ENCODE measurements at places on chromosomes 5 and 9.

- no peak for DNase-seq
These were observed 23.8 kb downstream of the PHAX start for GRCh38 chr5:126624534-126624933.

DNA sequence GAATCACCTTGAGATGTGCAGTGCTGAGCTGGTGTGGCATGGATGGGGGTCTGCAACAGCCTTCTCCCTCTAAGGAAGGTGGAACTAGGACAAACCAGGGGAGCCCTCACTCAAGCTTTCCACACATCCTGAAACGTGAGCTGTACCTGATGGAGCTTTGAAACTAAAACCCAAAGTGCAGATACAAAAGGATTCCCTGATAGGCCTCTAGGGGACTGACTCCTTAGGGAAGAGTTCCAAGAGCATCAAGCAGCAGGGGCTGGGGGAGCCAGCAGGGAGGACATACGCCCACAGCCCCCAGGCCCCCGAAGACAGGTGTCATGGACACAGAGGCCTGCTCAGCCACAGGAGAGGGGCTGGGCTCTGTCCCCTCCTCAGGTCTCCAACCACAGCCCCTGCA lies 17.7 kb downstream of the ARHGEF37 start:
- no peak for DNase-seq

DNA sequence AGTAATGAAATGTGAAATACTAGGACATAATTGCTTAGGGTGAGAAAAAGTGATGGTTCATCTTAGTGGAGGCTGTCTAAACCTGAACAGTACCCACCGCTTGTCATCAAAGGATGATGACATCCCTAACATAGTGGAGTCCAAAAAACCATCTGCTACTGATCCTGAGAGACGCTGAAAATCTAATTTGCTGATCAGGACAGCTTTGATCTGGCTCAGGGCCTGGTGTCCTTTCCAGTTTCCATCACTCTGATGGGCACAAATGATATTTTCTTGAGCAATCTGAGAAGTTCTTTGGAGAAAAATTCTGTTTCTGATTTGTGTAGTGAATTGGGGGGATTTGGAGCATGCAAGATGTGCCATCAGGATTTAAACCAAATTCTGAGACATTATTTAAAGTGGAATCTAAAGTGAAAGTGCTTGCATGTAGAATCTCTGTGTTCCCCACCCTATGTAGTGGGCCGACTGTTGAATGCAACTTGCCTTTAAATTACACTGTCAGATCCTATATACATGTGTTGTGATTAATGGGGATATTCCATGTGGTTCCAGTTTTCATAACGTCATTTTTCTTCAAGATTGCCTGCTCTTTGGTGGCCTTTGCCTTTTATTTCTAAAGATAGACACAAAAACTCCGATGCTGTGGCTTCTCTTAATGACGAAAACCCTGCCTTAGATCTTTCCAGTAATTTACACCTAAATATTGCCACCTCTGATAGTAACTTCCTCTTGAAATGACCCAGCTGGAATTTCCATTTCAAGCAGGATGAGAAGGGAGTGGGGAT lies 213.2 kb downstream of the PCSK5 start:
- DNase-seq = no peak

GRCh38 chr5:112915831-112916230 lies 6.2 kb downstream of the REEP5 start:
- DNase-seq = no peak

DNA sequence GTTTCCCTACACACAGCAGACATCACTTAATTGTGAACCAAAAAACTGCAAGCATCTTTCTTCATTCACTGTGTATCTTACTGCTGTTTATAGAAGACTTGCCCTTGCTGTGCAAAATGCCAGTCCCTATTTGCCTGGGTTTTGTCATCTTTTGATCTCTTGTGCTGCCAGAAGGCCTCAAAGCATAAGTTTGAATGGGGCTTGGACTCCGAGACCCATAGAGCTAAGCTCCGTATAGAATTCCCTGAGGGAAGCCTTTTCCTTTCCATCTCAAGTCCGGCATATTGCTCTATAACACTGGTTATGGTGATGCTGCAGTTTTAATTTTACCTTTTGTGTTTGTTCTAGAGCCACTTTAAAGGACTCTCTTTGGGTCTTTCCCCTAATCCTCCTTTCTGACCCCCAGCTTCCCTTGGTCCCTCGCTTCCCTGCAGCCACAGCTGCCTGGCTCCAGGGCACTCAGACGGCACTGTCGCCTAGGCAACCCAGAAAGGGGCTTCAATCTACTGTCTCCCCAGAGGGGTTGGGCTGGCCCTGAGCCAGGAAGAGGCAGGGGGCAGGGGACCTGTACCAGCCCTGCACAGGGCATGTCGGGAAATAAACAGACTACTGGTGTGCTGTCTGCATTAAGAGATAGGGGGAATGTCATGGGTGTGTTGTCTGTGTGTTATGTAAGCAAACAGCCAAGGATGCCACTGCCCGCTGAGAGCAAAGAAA lies 73.4 kb upstream of the MELK start:
- no peak for DNase-seq

- DNase-seq = no peak
These were observed 164.5 kb downstream of the SPATA31D1 start for GRCh38 chr9:82153032-82153431.

- no peak for DNase-seq
These were observed 47.7 kb downstream of the MVB12B start for GRCh38 chr9:126374366-126374781.

DNA sequence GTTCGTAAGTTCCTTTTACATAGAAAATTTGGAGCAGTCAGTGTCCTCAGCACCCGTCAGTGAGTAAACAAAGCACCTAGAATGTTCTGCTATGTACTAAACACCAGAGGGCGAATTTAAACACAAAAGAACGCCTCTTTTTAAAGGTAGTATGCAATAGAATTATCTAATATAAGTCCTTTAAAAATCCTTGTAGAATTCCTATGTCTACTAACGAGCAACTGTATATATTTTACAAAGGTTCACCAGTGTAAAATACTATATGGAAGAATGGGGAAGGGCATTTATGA lies 499 bp upstream of the TMEM232 start:
- no peak for DNase-seq

- DNase-seq = no peak
These were observed 46.6 kb upstream of the GNPDA1 start for GRCh38 chr5:142059304-142059940.

GRCh38 chr5:94161801-94162200 lies 420.4 kb upstream of the POU5F2 start:
- no peak for DNase-seq

DNA sequence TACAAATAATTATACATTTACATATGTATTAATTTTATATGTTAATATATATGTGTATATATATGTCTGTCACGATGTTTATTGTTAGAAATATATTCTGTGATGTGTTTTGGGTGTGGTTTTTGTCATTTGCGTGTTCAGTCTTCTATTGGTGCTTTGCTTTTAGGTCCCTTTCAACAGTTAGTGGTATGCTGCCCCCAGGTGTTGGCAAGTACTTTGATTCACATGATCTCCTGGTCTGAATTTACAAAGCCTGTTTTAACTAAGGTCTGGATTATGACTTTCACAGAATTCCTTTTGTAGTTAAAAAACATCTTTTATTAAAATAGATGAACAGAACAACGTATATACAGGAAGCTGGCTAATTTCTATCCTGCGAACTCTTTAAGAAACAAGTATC lies 271.5 kb downstream of the CCDC171 start:
- DNase-seq = no peak

GRCh38 chr5:7878381-7878873 lies 9.5 kb downstream of the MTRR start:
- DNase-seq = no peak

DNA sequence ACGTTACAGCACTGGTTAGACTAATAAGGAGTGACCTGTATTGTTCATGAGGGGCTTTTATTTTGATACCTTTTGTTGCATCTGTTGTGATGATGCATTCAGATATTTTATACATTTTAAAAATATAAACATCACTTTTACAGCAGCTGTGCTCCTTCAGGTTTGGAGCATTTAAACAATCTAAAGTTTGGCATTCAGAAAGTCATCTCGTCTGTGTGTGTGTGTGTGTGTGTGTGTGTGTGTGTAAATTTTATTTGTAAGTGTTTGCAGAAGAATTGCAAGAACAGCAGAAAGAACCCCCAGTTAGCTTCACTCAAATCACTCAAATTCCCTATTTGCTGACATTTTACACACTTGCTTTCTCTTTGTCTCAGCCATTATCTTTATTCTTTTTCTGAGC lies 87.4 kb downstream of the ERCC6L2 start:
- no peak for DNase-seq

DNA sequence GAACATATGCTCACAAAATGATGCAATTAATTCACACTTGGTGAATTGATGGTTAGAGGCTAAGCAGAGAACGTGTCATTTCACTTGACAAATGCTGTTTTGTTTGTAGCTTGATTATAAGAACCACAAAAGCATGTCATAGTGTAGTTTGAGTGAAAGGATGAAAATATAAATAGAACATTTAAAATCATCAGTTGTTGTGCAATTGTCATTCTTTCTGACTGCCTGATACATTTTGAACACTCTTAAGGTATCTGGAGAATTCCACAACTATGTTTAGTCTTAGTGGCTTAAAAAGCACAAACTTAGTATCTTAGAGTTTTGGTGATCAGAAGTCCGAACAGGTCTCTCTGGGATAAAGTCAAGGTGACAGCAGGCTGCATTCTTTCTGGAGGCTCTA lies 129.4 kb downstream of the BASP1 start:
- no peak for DNase-seq

DNA sequence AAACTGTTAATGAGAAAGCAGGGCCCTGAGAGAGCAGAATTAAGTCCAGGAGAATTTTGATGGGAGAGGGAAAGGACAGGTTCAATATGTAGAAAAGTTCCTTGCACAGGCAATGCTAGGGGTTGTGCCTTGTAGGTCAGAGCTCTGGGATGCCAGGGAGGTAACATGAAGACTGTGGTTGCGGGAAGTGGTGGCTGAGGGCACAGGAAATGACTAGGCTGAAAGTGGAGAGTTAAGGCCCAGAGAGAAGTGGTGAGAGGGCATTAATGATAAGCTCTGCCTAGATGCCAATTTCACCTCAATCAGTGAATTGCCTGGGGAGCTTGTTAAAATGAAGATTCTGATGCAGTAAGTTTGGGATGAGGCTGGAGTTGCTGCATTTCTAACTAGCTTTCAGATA lies 31.5 kb upstream of the PPP3R2 start:
- no peak for DNase-seq

DNA sequence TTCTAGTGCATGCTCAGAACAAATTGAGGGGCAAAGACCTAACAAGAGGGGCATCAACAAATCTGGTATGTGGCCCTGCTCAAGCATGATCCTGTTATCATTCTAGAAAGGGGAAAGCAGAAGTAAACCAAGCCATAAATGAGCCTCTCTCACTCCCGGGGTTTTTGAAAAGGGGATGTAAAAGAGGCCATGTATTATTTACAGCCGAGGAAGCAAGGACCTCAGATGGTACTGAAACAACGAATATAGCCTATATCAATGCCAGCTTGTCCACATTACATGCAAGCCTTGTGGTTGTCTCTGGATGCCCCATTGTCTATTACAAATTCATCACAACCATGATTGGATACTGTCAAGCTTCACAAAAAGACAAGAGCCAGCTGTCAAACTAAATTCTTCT lies 211.3 kb downstream of the DCP2 start:
- no peak for DNase-seq

DNA sequence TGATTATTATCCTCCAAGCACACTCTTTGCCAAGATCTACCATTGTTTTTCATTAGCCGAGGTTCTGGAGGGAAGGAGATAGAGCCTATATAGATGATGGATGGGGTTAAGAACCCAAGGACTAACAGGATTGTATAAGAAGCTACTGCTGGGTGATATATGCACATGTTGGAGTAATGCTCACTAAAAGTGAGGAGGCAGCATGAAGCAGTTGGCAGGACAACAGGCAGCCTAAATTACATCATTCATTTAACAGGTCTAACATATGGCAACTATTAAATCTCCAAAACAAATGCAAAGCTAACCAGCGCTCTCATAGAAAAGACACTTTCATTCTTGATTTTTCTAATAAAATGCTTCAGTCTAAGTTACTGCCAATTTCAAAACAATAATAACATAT lies 293.2 kb downstream of the EPB41L4A start:
- DNase-seq = no peak

DNA sequence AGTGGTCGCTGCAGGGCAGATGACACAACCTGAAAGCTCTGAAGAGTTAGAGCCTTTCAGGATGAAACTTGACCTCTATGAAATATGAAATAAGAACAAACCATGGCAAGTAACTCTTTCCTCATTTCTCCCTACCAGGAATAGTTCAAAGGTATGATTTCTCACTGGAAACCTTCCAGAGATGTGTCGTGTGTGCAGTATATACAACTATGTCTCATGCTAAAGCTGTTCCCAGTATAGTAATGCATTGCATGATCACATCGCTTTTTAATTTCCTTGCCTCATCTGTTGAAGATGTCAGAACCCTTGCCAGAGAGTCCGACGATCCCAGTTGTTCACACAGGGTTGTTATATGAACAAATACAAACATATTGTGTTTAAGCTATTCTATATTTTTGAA lies 45.8 kb upstream of the RGMB start:
- DNase-seq = no peak

DNA sequence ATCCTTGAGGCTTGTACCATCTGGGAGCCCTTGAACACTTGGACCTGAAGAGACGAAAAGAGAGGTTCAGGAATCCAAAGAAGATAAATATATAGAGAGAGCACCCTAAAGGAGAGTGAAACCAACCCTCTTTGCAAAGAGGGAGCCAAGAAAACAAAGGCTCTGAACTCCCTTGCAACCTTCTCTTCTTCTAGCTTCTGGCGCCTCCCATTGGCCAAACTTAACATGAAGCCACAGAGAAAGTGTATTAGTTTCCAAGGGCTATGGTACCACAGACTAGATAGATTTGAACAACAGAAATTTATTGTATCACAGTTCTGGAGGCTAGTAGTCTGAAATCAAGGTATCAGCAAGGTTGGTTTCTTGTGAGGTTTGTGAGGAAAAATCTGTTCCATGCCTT lies 175.1 kb downstream of the HCN1 start:
- DNase-seq = no peak

- DNase-seq = no peak
These were observed 19.8 kb downstream of the NSA2 start for GRCh38 chr5:74786851-74787250.

DNA sequence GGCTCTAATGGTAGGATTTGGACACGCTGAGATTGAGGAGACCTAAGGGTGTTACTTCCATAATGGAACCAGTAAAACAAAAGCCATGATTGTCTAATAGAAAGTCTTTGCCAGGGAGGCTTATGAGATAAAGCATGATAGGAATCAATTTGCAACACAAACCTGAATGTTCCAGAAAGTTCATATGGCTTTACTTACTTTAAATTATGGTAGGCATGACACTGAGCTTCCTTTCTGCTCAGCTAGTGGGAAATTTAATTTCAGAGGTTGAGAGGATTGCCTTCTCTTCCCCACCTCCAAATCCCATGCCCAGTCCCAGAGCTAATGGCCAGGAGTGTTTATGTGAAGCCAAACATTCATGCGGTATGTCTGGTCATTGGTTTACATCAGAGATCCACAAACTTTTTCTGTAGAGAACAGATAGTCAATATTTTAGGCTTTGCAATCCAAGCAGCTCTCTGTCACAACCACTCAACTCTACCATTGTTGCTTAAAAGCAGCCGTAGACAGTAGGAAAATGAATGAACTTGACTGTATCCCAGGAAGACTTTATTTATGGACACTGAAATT lies 114.5 kb downstream of the UGCG start:
- DNase-seq = no peak

- DNase-seq = no peak
These were observed 54.1 kb downstream of the MRPS30 start for GRCh38 chr5:44862808-44863207.

GRCh38 chr5:37638897-37639296 lies 200.9 kb downstream of the GDNF start:
- DNase-seq = no peak

GRCh38 chr5:97636766-97637165 lies 453.7 kb upstream of the RIOK2 start:
- no peak for DNase-seq
